CD14-positive monocyte (primary cell): ENCODE measurements at places on chromosomes 6 and 20.

- no peaks in the 10 kb centered on the region for H3K4me1 ChIP-seq
- H3K27me3 ChIP-seq, result no peaks in the 10 kb centered on the region
- H3K4me3 ChIP-seq, result no peak overlapping the region
- H3K36me3 ChIP-seq, result no peaks in the 10 kb centered on the region
These were observed 148.1 kb upstream of the MYLIP start for GRCh38 chr6:15980801-15981200.

DNA sequence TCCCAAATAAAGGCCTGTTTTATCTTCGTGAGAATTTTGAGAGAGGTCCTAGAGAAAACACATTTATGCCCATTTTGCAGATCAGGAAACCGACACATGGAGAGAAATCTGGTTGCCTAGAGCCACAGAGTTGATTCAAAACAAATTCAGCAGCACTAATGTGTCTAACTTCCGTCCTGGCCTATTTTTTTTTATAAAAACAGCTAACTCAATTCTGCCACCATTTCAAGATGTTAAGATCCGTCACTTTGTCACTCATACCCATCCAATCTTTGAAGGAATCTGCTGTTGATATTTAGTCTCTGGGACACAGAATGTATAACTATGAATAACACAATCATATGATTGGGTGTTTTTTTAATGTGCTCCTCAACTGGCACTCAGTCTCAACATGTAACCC, 611.1 kb upstream of the ARID1B start:
- no peaks in the 10 kb centered on the region for H3K36me3 ChIP-seq
- no peak for DNase-seq
- H3K27me3 ChIP-seq, result no peaks in the 10 kb centered on the region
- no peak overlapping the region for H3K27ac ChIP-seq

DNA sequence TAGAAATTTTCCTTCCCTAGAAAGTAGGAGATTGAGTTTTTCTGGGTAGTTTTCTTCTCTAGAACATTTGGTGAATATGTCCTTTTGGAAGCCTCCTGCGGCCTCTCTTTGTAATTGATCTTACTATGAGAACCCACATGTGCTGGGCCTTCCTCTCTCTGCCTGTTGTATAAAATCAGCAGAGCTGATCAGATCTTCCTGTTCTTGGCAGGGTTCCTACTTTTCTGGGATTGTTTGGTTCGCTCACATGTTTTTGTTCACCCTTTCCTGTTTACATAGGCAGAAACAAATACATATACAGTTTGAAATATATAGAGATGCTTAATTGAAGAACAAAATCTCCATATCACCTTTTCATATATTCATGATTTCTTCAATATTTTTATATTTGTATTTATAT, 57.8 kb downstream of the IL22RA2 start:
- H3K36me3 ChIP-seq, result no peaks in the 10 kb centered on the region
- no peaks in the 10 kb centered on the region for H3K4me1 ChIP-seq
- no peak overlapping the region for H3K4me3 ChIP-seq
- no peak overlapping the region for H3K27ac ChIP-seq

- DNase-seq, result no peak
- peaks cover 19% of the 10 kb centered on the region for H3K4me1 ChIP-seq
- no peaks in the 10 kb centered on the region for H3K27me3 ChIP-seq
- H3K27ac ChIP-seq, result no peak overlapping the region
These were observed 7.5 kb downstream of the NFATC2 start for GRCh38 chr20:51535075-51535386.

- no peaks in the 10 kb centered on the region for H3K36me3 ChIP-seq
- no peak overlapping the region for H3K4me3 ChIP-seq
- H3K27me3 ChIP-seq, result no peaks in the 10 kb centered on the region
- DNase-seq, result no peak
These were observed 31.6 kb downstream of the MTRES1 start for GRCh38 chr6:107059606-107060005.

- no peak overlapping the region for H3K4me3 ChIP-seq
- no peaks in the 10 kb centered on the region for H3K36me3 ChIP-seq
- H3K27me3 ChIP-seq, result no peaks in the 10 kb centered on the region
- H3K27ac ChIP-seq, result no peak overlapping the region
- DNase-seq, result no peak
These were observed 56.2 kb downstream of the ADNP start for GRCh38 chr20:50874758-50875665.

DNA sequence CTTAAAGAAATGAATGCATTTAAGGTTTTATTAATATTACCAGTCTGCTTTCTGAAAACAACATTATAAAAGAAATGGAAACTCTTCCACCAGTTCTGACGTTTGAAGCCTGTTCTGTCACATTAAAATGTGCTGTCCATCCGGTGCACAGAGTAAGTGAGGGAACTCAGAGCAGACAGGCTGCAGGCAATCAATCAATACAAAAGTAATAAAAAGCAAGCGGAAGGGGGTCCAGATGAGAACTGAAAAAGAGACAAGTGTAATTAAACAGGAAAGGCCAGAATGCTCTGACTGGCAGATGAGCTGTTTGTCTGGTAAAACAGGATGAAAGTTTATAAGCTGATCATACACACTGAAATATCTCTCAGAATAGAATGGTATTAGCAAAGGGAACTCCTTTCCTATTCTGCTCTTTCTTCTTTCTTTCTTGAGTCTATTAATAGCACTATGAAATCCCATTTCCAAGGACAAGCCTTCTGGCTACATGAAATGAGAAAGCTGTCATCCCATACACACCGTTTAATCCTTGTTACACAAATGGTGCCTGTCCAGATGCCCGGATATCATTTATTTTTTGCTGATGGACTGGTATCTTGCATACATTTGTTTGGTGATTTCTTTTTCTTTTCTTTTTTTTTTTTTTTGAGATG, 94.3 kb downstream of the RAMACL start:
- no peaks in the 10 kb centered on the region for H3K27me3 ChIP-seq
- no peak for DNase-seq

GRCh38 chr20:53736122-53736756, 142.6 kb upstream of the ZNF217 start:
- no peak for DNase-seq
- no peaks in the 10 kb centered on the region for H3K27me3 ChIP-seq
- H3K36me3 ChIP-seq, result no peaks in the 10 kb centered on the region
- H3K27ac ChIP-seq, result peak overlapping the region; percentile 84
- peaks cover 64% of the 10 kb centered on the region for H3K4me1 ChIP-seq
- no peak overlapping the region for H3K4me3 ChIP-seq

DNA sequence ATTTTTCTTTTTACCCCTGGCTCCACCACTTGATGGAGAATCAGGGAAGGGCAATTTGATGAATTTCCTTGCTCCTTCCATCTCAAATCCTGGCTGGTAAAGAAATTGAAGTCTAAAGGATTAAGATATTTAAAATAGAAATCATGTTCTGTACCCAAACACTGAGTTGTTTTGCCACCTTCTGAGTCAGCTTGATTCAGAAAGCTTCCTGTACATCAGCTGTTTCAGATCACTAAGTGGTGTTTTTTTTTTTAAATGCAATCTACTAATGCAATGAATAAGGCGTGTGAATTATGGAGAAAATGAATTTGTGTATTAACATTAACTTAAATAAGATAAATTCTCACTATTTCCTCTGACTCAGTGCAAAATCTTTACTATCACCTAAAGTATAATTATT, 11.5 kb upstream of the POPDC3 start:
- H3K36me3 ChIP-seq, result no peaks in the 10 kb centered on the region
- DNase-seq, result no peak
- H3K4me1 ChIP-seq, result no peaks in the 10 kb centered on the region
- H3K27me3 ChIP-seq, result no peaks in the 10 kb centered on the region
- H3K4me3 ChIP-seq, result no peak overlapping the region

GRCh38 chr6:55604021-55604420, 25.0 kb upstream of the HMGCLL1 start:
- no peak for DNase-seq
- no peaks in the 10 kb centered on the region for H3K4me1 ChIP-seq
- H3K27me3 ChIP-seq, result no peaks in the 10 kb centered on the region
- H3K4me3 ChIP-seq, result no peak overlapping the region

GRCh38 chr6:160226118-160226591, 32.5 kb downstream of the SLC22A2 start:
- H3K4me1 ChIP-seq, result no peaks in the 10 kb centered on the region
- no peaks in the 10 kb centered on the region for H3K36me3 ChIP-seq
- no peak overlapping the region for H3K4me3 ChIP-seq
- no peaks in the 10 kb centered on the region for H3K27me3 ChIP-seq
- no peak for DNase-seq
- H3K27ac ChIP-seq, result no peak overlapping the region

DNA sequence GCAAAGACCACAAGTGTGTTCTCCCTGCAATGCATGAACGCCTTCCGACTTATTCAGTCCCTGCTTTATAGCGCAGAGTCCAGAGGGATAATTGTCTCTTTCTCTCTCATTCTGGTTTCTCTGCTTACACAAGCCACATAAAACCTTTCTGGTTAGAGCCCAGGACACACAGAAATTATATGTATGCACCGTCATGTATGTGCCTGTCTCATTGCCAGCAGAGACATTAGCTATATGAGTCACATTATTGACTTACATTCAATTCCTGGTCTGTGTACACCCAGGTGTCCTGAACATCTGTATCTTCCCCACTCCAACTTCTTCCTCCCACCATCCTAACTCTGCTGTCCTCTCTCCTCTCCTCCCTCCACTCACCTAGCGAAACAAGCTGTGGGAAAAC, 44.0 kb downstream of the LRFN2 start:
- H3K27me3 ChIP-seq, result no peaks in the 10 kb centered on the region
- H3K4me1 ChIP-seq, result no peaks in the 10 kb centered on the region
- no peak for DNase-seq

- peak; percentile 13 for DNase-seq
- peak overlapping the region; percentile 76 for H3K4me3 ChIP-seq
- H3K4me1 ChIP-seq, result peaks cover 35% of the 10 kb centered on the region
- H3K36me3 ChIP-seq, result no peaks in the 10 kb centered on the region
- no peaks in the 10 kb centered on the region for H3K27me3 ChIP-seq
These were observed 1.9 kb downstream of the RNF217 start for GRCh38 chr6:124963831-124964763.

- H3K27me3 ChIP-seq, result no peaks in the 10 kb centered on the region
- no peak overlapping the region for H3K27ac ChIP-seq
- H3K4me3 ChIP-seq, result no peak overlapping the region
- no peaks in the 10 kb centered on the region for H3K4me1 ChIP-seq
These were observed 36.7 kb downstream of the MARCKS start for GRCh38 chr6:113893866-113894265.

GRCh38 chr6:45724511-45724910, 291.1 kb downstream of the CLIC5 start:
- no peak overlapping the region for H3K4me3 ChIP-seq
- H3K4me1 ChIP-seq, result no peaks in the 10 kb centered on the region

DNA sequence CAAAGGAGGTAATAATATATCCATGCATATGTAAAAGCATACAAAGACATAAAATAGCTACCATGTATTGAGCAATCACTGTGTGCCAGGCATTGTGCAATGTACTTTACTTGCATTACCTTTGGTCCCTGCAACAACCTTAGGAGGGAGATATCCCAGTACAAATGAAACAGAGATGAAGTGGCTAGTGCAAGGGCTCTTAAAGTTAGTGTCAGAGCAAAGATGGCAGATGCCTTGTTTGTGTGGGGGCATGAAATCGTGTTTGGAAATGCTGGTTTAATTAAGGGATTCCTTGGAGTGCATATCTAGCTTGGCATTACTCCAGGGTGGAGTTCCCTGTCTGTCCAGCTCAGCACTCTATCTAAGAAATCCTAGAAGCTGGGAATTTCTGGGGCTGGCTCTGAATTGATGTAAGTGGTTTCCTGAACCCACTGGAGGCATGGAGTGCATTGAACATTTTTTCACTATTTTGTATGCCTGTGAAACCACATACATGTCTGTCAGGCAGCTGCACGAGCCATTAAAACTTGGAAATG, 9.8 kb downstream of the PAQR8 start:
- no peak overlapping the region for H3K27ac ChIP-seq

DNA sequence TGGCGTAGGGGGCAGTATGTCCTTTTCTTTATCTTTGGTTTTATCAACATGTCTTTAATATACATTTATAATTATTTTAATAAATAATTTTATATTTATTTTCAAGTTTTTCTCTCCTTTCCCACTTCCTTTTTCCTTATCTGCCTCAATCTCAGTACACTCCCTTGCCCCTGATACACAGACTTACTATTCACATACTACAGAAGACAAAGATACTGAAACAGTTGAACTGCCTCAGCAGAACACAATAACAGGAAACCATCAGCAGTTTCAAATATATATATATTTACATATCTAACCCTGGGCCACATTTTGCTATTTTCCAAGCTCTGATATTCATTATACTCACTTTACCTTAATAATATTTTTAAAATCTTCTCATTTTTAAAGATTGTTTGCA, 19.8 kb downstream of the IBTK start:
- H3K36me3 ChIP-seq, result peaks cover 86% of the 10 kb centered on the region
- H3K4me1 ChIP-seq, result no peaks in the 10 kb centered on the region
- no peak for DNase-seq
- H3K4me3 ChIP-seq, result no peak overlapping the region
- no peak overlapping the region for H3K27ac ChIP-seq

- H3K27me3 ChIP-seq, result peaks cover 73% of the 10 kb centered on the region
- DNase-seq, result peak; percentile 47
- peaks cover 42% of the 10 kb centered on the region for H3K4me1 ChIP-seq
- peak within 1 kb of the TSS; percentile 84 for H3K4me3 ChIP-seq
- peaks cover 7% of the 10 kb centered on the region for H3K36me3 ChIP-seq
These were observed at the start of gene IRF4 for GRCh38 chr6:391559-392440. Gene IRF4, plus strand, starts transcription at chr6:391752. Its CDS starts 1,401 bp downstream, at chr6:393153.

DNA sequence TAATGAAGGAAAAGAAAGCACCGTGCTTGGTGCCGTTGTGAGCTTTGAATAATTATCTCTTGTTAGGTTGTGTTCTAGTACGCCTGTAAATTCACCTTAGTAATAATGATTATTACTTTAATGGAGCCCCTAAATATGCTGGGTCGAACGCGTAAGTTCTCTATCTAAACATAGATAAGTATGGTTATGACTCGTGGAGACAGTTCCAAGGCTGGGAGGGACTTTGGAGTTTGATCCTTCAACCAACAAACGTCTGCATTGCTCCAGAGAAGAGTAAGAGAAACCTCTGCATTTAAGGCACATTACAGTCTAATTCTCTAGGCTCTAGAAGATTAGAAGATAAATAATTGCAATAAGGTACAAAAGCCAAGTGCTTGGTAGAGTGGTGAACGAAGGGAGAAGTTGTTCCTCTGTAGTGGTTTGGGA, 514 bp downstream of the ACOT13 start:
- peak overlapping the region; percentile 90 for H3K4me3 ChIP-seq
- peak overlapping the region; percentile 91 for H3K27ac ChIP-seq
- H3K36me3 ChIP-seq, result peaks cover 18% of the 10 kb centered on the region
- DNase-seq, result no peak

DNA sequence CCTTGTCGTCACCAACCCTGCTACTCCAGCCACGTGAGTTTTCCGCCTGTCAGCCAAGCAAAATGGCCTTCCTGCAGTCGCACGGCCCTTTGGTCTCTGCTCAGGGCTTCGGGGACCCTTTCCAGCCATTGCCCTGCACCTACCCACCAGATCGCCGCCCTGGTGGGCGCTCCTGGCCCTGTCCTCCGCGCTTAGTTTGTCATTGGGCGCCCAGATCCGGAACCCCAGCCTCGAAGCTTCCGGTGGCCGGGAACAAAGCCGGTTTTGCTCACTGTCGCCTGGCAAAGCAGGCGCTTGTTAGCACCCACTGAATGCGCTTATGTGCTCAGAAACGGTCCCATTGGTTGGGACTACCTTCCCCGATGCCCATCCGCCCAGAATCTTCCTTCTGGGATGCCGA, 536 bp downstream of the ZFP57 start:
- no peak for DNase-seq
- no peaks in the 10 kb centered on the region for H3K36me3 ChIP-seq
- peak overlapping the region; percentile 51 for H3K4me3 ChIP-seq
- H3K4me1 ChIP-seq, result no peaks in the 10 kb centered on the region
- H3K27ac ChIP-seq, result no peak overlapping the region
- H3K27me3 ChIP-seq, result no peaks in the 10 kb centered on the region
